ENCODE measurements at places on chromosomes 3 and 15. TPM values are rescaled to one million over a fixed set of nuclear protein-coding genes. Genes with fewer than 3 reads are reported as not detected.
A peak's percentile ranks its signal among the peaks of the same experiment; 100 is the strongest.

DNA sequence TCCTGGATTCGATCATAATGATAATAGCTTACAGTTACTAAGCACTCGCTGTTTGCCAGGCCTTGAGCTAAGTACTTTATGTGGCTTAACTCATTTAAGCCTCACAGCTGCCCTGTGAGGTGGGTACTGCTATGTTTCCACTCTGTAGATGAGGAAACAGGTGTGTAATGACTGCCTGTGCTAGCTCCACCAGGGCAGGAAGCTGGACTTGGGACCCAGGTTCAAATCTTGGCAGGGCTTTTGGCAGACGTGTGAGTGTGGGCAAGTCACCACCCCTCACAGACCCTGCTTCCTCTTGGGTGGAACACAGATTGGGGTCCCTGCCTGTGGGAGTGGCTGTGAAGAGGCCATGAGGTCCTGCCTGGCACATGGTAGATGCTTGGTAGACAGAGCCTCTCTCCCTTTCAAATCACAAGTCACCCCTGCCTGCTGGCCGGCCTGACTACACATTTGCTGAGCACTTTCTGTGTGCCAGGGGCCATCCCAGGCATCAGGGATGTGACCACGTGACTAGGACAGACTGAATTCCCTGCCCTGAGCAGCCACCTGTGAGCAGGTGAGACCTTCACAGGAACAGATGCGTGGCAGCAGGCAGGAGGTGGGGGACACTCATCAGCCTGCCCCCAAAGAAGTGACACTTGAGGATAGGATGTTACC, 3.7 kb downstream of the EFCC1 start:
- DNase-seq, result no peak

- DNase-seq, result no peak
Observed at GRCh38 chr15:92043283-92043682, 189.8 kb downstream of the SLCO3A1 start.

GRCh38 chr15:60844511-60845174, 365.7 kb upstream of the ICE2 start:
- DNase-seq, result no peak

- DNase-seq, result no peak
Observed at GRCh38 chr3:190989218-190989617, 126.7 kb upstream of the GMNC start.

DNA sequence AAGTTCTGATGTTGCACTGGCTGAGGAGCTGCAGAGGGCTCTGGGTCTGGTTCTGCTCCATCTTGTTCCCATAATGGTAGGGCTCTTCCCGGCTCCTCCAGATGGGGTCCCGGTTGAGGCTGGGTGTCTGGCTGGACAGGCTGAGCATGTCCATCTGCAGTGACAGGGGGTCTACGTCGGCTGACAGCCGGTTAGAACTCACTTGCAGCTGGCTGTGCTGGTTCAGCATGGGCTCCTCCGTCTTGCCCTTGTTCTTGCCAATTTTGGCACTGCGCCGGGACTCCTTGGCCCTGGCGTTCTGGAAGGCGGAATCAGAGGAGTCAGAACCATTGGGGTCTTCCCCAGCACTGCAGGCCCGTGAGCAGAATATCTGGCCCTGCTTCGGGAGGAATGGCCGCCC, 78.1 kb downstream of the PRICKLE2 start:
- no peak for DNase-seq

GRCh38 chr3:48770192-48770502, 53.1 kb upstream of the IP6K2 start:
- DNase-seq, result no peak

The CMTM7 gene
- total RNA-seq, result 24.5 TPM

DNA sequence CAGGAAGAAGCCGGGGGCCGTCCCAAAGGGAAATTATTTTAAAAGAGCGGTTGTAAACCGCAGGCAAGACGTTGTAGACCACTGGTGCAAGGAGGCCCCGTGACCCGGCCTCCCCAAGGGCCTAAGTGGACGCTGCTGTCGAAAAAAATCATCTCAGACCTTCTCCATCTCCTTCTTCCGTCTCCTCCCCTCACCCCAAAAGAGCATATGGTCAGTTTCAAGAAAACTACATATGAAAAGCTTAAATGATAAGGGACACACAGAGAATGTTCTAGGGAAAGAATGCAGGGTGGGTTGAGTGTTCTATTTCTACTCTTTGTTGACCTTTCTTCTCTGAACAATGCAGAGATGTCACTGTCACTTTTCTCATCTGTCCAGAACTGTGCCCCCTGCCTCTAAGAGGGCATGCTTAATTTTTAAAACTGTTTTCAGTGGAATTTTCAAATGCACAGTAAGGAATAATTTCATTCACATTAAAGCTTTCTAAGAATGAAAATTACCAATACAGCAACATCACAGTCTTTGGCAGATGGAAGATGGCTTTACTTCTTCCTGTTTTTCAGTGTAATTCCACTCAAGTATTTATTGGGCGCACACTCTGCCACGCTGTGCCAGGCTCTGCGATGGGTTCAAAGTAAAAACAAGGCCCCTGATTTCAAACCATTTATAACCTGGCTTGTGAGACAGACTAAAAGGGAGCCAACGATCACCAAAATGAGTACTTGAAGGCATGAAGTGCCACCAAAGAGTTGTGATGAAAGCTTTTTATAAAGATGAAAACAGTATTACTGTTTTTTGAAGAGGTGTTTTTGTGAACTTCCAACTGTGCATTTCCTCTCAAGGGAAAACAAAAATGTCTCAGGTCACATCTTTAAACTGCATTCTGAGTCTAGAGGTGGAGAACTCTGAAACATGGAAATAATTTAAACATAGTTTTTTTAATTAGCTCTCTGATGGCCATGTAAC, 891 bp upstream of the TOP2B start:
- peak; percentile 76 for DNase-seq

- DNase-seq, result peak; percentile 92
Observed at GRCh38 chr3:46361408-46362283, 7.7 kb downstream of the CCR2 start.

- DNase-seq, result peak; percentile 99
Observed at GRCh38 chr3:23567917-23568316, 237.8 kb upstream of the UBE2E1 start.

DNA sequence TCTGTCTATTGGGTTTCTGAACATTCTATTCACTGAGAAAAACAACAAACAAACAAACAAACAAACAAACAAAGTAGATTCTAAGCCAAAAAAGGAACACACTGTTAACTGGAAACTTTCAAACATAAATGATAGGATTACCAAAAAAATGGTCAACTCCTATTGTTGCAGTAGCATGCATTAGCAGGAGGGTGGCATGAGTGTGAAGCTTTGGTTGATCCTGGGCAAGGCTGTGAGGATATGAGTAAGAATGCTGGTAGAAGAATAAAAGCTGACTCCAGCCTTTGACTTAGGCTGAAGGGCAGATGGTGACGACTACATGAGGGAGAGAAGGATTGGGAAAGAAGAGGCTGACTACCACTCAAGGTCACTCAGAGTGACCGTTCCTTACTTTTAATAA, 810.3 kb downstream of the VGLL3 start:
- no peak for DNase-seq

The ZPLD1 gene
- total RNA-seq, result not detected

GRCh38 chr3:99818818-99819217, 1.2 kb downstream of the CMSS1 start:
- DNase-seq, result no peak

DNA sequence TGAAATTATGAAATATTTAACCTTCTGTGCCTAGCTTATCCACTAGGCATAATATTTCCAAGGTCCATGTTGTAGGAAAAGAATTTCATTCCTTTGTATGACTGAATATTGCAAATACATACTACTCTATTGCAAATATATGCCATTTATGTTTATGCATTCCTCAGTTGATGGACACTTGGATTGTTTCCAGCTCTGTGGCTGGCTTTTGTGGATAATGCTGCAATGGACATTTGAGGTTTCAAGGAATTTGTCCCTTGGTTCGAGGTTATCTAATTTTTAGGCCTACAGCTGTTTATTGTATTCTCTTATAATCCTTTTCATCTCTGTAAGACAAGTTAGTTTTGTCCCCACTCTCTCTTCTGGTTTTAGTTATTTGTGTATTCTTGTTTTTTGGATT, 7.7 kb upstream of the AADACL2 start:
- peak; percentile 54 for DNase-seq

The XYLB gene
- 7.1 TPM for total RNA-seq

- DNase-seq, result no peak
Observed at GRCh38 chr3:3675801-3676200, 123.4 kb upstream of the LRRN1 start.

The MME gene
- total RNA-seq, result 77.4 TPM

GRCh38 chr15:95353512-95353911, 977.0 kb upstream of the NR2F2 start:
- no peak for DNase-seq

DNA sequence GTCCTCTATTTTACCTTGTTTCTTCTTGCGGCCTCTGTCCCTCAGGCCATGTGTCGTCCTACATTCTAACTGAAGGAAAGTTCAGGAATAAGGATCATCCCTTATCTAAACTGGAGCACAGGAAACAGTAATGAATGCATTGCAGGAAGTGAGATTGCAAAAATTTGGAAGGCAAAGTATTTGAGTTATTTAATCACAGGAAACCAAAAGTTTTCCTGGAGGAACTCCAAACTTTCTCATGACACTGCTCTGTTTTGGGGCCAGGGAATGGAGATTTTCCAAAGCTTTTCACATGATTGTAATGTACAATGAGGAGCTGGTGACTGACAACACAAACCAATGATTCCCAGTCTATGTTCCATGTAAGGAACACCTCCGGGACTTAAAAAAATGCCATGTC, 57.8 kb upstream of the PLSCR4 start:
- peak; percentile 85 for DNase-seq

The SLCO3A1 gene
- 1.7 TPM for total RNA-seq

DNA sequence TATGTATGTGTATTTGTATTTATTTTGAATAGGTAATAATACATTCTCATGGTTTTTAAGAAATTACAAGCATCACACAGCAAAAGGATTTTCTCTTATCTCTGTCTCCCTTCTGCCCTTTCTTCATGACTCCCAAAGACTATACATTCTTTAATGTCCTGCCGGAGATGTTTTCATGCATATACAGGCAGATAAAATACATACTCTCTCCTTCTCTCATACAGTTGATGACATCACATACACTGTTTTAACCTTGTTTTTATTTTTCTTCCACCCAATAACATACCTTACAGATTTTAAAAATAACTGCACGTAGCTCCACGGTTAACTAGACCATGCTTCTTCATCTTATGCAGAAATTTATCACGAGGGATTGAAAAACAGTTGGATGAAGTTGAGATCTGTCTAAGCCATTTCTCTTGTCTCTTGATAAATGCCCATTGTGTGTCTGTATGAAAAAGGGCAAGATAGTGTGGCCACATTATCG, 249.8 kb downstream of the EDEM1 start:
- no peak for DNase-seq

DNA sequence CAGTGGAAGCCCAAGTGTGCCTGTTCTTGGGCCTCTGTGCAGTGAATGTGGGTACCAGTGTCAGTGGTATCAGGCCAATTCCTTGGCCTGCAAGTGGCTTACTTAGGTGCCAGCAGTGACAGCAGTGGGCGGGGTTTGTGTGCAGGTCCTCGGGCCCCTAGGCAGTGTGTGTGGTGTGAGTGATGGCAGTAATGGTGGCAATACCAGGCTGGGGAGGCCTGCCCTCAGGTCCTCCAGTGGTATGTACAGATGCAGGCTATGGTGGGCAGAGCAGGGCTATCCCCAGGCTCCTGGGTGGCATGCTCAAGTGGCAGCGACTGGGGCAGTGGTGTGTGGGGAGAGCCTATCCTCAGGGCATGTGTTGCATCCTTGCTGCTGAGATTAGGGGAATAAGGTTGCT, 379.7 kb downstream of the SQOR start:
- DNase-seq, result no peak

The ASB14 gene
- not detected for total RNA-seq

The CELF6 gene
- total RNA-seq, result not detected

GRCh38 chr15:85439996-85440395, 59.6 kb downstream of the AKAP13 start:
- DNase-seq, result no peak

- DNase-seq, result no peak
Observed at GRCh38 chr3:121231872-121232271, 313.9 kb downstream of the POLQ start.

The SNURF gene
- total RNA-seq, result 9.8 TPM

The TICRR gene
- 9.0 TPM for total RNA-seq

DNA sequence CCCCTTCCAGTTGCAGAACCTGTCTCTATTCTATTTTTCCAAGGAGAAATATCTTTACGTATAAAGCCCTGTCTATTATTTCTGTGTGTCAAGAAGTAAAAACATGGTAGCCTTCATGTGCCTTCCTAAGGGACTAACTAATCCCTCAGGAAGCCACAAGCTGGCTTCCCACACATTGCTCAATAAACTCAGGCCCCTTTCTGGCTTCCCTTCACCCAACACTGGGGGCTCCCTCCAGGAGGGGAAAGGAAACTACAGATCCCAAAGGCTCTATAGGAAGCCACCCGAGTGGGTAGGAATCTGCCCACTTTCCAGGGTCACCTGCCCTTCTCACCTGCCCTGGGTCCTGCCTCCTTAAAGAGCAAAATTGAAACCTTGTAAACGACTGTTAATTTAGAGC, 4.6 kb downstream of the TLE3 start:
- peak; percentile 5 for DNase-seq

The GOLGA8O gene
- 0.10 TPM for total RNA-seq

DNA sequence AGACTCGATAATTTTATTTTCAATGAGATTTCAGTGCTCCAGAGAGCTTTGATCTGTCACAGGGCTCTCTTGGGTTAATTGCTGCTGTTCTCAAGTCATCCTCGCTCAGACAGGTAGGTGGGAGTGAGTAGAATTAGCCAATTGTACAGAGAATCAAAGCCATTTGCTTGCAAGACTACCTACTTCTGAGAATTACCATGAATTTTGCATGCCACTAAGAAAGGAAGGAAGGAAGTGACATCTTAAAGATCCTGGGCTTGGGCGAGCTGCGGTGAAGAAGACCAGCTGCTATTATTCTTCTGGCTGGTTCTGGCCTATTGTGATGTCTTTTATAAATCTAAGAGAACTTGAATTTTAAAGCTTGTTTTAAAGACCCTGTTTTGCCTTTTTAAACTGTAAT, 154.1 kb upstream of the LPP start:
- DNase-seq, result no peak

The TLR9 gene
- not detected for total RNA-seq

- DNase-seq, result no peak
Observed at GRCh38 chr15:64636556-64636955, 138.8 kb downstream of the RBPMS2 start.

- DNase-seq, result peak; percentile 63
Observed at GRCh38 chr15:63509955-63510940, 5.9 kb downstream of the USP3 start.

- peak; percentile 92 for DNase-seq
Observed at GRCh38 chr3:45915518-45916231, 27.6 kb upstream of the CXCR6 start.

DNA sequence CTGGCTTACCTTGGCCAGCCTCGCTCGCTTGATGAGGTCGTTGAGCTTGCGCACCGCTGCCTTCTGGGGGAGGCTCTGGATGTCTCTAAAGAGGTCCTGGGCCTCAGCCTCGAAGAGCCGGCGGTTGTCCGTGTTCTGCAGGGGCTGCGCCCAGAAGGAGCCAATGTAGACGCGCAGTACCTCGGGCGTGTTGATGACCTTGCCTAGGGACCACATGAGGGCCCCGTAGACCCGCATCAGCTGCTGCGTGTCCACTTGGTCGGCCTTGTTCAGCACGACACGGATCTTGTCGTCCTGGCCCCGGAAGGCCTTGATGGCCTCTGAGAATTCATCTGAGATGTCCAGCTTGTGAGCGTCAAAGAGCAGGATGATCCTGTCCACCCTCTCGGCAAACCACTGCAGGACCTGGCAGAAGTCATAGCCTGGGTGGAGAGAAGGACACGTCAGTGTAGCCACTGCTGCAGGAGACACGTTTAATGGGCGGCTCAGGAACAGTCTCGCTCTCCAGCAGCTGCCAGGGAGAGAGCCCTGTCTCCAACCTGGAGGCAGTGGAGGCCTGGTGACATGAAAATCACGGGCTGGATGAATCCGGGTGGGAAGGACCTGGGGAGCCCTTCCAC, 25.5 kb upstream of the SPTBN5 start:
- no peak for DNase-seq
